ENCODE measurements at places on chromosomes 3 and 15. TPM values are rescaled to one million over a fixed set of nuclear protein-coding genes. Genes with fewer than 3 reads are reported as not detected.

GRCh38 chr3:14137004-14137403 lies 12.2 kb downstream of the TMEM43 start:
- no peak for DNase-seq

DNA sequence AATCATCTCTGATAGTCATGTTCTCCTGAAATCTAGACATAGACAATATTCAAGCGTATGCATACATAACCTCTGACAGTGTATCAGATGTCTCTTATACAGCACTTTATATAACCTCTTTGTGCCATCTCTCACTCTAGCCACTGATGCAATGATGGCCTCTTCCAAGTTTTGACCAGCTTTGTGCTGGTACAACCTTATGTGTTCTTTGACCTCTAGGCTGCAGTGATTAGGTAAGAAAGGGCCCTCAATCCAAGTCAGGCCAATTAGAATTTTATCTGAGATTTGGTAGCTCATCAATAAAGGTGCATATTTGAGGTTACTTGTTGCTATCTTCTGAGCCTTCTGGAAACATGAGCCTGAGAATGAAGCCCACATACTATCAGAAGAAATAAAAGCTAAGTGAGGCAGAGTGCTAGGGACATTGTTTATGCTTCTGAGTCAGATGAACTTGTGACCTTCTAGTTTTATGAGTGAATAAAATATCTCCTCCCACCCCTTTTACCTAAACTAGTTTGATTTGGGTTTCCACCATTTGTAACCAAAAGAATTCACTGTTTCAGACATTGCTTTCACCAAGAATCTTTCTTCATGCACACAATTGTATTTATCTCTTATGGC lies 283.2 kb upstream of the SUCLG2 start:
- no peak for DNase-seq

DNA sequence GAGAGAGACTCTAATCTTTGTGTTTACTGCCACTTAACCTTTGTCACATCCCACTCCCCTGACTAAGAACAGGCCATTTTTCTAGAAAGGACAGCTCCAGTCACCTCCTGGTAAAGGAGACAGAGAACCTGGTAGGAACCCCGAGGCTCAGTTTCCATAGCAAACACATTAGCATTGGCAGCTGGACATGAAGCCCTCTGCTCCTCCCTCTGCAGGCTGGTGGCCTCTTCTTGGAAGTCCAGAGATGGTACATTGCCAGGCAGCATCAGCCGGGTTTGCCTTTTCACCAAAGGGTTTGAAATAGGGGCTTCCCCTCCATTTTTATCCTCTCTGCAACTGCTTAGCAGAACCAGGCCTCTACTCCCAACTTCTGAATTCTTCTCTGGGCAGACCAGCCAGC lies 213.4 kb upstream of the SEMA6D start:
- no peak for DNase-seq

- no peak for DNase-seq
Observed at GRCh38 chr3:179895330-179895729, 141.4 kb downstream of the PEX5L start.

GRCh38 chr3:45547764-45548680 lies 46.5 kb upstream of the LIMD1 start:
- DNase-seq = no peak

- DNase-seq = no peak
Observed at GRCh38 chr3:125443923-125444322, 68.8 kb upstream of the ZNF148 start.

The WNT5A gene
- polyA plus RNA-seq = 43.3 TPM

The CD200R1 gene
- 0.91 TPM for polyA plus RNA-seq

The SEC11A gene
- 315 TPM for polyA plus RNA-seq

DNA sequence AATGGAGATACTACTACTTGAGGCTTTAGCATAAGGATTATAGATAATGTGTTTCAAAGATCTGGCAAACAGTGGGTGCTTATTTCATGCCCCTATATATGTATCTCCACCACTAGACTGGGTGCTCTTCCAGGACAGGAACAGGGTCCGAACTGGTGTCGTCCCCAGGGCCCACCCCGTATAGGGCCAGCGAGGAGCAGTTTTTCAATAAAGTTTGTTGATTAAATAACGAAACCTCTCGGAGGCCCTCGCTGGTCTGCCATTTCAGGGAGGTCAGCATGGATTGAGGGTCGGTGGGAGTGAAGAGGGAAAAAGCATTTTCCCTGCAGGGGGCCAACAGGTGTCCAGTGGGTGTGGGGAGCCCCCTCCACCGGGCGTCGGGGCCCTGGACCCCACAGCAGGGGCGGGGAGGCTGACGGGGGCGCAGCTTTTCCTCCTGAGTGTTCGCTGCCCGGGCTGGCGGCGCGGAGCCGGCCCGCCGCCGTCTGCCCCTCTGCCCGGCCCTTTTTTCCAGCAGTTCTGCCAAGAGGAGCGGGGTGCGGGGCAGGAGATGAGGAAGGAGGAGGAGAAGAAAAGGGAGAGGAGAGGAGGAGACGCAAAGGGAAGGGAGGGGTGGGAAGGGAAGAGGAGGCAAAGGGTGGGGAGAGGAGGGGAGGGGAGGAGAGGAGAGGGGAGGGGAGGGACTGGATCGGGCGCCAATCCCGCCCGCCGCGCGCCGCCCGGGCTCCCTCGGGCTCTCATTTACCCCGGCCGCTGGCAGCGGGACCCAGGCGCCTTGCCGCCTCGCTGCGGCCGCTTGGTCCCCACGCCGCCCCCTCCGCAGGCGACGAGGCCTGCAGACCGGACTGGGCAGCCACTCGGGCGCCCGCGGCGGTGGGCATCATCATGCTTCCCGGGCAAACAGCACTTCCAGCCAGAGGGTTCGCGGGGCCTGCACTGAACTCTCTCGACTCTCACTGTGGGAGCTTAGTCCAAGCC lies 66.3 kb downstream of the ISG20 start:
- peak; percentile 34 for DNase-seq

DNA sequence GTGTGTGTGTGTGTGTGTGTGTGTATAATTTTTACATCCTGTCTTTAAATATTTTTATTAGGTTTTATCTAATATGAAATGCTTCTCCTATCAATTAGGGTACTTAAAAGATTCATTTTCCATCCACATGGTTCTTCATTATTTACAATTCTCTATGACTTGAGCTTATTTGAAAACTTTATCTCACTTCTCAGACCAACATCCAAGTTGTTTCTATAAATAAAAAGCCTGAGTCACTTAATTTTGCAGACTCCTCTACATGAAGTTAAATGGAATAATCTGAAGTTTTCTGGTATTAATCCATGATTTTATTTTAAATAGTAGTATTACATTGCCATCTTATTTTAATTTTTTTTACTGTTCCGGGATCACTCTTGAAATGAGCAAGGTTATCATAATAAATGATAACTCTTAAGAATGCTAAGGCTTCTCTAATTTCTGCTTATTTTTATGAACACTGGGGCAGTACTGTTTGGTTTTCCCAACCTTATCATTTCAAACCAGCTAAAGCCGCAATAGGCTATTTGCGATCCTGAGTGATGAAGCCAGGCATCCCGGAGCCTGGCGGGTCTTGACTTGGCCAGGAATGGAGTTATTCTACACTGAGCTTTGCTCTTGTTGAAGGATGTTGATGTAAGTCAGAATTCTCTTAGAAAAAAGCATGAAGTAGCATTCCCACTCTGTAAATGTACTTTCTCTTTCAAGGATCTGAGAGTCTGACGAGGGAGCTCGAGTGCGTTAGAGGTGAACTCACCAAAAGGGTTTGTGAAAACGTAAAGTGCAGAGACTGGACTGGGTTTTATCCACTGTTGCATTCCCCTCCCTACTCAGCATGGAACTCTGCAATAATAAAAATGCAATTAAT lies 220.2 kb upstream of the LRTM1 start:
- no peak for DNase-seq

DNA sequence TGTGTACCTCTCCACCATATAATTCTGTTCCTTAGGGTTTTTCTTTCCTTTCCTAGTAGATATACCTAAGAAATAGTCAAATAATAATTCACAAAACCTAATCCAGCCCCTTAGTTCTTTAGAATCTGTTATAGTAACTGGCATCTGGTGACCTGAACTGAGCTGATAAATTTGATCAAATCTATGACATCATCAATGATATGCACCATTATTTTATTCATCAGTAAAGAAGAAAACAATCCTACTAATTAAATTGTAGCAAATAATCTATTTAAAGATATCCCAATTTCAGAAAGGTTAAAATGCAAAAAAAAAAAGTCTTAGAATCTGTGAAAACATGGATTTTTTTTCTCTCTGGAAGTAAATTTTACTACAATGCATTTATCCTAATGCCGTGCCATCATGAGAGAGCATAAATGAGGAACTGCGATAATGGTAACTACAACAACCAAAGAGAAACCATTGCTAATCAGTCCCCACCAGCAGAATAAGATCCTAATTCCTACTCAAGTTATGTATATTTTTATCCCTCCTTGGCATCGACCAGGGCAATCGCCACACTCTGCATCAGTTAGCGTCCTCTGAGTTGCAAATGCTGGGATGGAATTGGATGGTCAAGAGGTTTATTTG lies 6.6 kb upstream of the MNS1 start:
- no peak for DNase-seq

The GOLGA8S gene
- polyA plus RNA-seq = 0.41 TPM

DNA sequence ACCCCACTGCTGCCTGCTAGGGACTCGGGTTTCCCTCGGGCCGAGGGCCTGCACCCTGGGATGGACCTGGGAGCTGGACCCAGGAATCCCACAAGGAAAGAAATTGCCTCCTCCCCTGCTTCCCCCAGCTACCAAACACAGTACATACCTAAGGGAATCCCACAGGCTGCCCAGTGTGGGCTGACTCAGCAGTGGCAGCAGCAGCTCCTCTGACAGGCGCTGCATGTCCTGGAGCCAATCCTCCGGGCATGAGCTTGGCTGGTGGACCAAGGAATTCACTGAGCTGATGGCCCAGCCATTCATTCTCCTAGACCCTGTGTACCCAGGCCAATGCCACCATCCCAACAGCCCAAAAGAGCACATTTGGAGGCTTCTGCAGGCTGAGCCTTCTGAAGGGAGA lies 9.5 kb upstream of the LTK start:
- DNase-seq = no peak

- no peak for DNase-seq
Observed at GRCh38 chr3:82461049-82461889, 699.8 kb upstream of the GBE1 start.

DNA sequence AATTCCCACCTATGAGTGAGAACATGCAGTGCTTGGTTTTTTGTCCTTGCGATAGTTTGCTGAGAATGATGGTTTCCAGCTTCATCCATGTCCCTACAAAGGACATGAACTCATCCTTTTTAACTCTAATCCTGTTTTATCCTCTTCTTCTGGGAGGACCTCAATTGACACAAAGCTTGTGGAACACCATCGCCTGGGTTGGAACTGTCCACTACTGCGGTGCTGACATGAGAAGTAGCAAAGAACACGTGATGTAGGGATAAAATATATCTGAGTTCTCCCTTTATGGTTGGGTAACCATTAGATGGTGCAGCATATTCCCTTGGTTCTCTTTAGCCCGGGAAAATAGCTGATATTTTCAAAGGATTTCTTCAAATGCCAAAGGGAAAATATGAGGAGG lies 105.3 kb upstream of the TOPAZ1 start:
- DNase-seq = peak; percentile 7

The SEMA5B gene
- 28.9 TPM for polyA plus RNA-seq

- DNase-seq = no peak
Observed at GRCh38 chr3:132395126-132395525, 22.2 kb upstream of the DNAJC13 start.

DNA sequence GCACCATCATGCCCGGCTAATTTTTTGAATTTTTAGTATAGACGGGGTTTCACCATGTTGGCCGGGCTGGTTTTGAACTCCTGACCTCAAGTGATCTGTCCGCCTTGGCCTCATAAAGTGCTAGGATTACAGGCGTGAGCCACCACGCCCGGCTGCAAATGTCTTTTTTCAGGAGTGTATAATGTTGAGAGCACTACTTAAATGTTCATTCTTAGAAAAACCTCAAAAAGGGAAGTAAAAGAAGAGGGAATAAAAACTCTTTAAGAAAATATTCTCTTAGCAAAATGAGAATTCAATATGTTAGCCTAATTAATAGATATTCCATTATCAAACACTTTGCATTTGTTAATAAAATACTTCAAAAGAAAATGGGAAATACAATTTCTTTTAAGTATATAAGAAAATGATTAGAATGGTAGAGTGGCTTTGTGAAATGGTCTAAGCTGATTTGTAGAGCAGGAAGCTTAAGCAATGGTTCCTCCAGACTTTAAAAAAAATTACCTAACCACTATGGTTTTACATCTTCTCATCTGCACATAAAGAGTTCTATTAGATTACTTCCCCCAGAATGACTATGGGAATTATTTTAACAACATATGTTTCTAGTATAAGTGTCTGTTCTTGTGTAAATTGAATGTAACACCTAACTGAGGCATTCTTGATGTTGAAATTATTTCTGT lies 226.7 kb upstream of the ALCAM start:
- DNase-seq = no peak

The STAB1 gene
- polyA plus RNA-seq = 35.3 TPM

DNA sequence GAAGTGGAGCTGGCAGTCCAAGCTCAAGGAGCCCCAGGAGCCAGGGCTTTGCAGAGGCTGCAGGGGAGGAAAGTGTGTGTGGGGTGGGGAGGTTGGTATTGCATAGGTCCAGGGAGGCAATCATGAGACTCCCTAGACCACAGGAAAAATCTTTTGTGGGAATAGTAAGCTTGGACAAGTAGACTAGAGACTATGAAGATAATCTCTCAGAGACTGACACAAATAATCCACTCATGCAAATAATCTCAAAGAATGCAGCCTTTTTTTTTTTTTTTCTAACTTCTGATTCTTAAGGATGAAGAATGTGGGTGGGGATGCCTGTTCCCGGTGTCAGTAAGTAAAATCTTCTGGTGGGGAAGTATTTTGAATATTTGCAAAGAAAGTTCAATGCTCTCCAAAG lies 113.7 kb downstream of the GREM1 start:
- no peak for DNase-seq

GRCh38 chr3:64687086-64687780 lies 567 bp downstream of the ADAMTS9 start:
- no peak for DNase-seq
